Activated CD4-positive, alpha-beta T cell treated with anti-CD3 and anti-CD28 coated beads, Interleukin-2, amount 10 ng/mL, durations not matched to agents 7 days and 5 days (primary cell): ENCODE measurements at places on chromosomes 12 and 14.

DNA sequence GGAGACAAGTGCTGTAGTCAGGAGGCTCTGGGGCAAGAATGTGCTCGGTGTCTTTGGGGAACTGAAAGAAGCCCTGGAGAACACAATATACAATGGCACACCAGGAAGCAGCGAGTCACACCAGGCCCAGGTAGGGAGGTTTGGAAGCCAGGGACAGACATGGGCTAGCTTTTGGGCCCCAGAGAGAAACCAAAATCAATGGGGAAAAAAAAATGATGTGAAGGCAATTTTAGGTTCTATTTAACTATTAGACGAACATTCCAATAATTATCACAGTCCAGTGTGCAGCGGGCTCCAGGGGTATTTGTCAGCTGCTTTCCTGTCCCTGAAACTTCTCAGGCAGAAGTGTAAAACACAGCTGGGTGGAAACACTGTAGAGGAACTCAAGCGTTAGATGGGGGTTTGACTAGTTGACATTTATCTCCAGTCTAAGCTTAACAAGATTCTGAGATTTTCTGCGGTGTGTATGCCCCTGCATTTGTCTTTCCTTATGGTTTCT is 21.8 kb upstream of the EGLN3 start:
- DNase-seq, result no peak

- DNase-seq, result no peak
Measured at GRCh38 chr12:80655751-80656150, 51.7 kb upstream of the MYF6 start.

DNA sequence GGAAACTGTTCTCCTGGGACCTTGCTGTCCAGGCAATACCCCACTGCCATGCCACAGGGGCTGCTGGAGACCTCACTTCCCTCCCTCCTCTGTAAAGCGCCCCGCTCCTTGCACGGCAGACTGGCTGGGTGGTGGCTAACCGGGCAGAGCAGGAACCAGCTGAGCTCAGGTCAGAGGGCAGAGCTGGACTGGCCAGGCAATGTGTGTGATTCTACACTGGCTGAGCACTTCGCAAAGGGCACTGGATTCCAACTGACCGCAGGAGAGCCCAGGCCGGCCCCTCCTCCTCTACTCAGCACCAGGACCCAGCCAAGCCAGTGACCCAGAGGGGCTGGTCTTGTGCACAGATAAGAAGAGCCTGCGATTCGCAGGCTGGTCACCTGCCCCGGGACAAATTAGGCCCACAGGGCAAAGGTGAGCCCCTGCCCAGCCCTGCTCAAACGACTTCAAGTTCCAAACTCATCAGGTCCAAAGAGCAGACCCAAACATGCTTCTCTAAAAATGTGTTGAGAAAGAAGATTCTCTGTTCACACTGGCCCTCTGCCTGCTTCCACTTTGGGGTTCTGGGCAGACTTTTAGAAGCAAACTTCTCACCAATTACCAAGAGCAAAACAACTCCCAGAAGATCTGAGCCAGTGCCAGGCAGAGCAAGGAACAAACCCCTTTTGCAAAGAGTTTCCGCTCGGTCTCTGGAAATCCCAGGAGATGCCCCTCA is 54.9 kb upstream of the DIO3 start:
- no peak for DNase-seq

DNA sequence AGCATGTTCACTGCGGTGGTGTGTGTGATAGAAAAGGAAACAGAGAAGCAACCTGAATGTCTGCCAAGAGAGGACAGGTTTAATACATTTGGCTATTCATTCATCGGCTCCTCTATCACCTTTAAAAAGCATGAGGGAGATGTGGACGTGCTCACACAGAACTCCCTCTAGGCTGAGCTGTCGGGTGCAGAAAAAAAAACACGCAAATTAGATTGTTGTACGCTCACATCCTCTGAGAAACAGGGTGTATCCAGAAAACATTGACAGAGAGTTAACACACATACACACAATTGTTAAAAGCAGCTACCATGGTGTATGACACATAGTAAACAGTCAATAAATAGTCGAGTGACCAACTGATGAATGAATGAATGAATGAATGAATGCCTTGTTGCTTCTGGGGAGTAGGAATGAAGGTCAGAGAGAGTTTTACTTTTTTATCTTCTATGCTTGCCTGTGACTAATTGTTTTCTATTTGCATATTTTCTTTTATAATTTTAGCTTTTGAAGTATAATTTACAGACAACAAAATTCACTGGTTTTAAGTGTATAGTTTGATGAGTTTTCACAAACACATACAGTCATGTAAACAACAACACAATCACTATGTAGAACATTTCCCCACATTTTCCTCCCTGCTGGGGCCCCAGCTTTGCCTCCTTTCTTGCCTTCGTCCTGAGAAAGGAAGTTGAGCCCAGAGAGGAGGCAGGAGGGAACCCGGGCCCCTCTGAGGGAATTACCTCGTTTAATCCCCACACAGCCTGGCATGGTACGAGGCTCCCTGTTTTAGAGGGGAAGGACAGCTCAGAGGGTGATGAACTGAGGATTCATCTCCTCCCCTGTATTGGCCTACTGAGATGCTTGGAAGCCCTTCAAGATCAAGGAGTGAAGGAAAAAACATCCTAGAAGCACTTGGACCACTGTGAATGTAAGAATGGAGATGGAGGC is 19.7 kb upstream of the FAM222A start:
- DNase-seq, result no peak

DNA sequence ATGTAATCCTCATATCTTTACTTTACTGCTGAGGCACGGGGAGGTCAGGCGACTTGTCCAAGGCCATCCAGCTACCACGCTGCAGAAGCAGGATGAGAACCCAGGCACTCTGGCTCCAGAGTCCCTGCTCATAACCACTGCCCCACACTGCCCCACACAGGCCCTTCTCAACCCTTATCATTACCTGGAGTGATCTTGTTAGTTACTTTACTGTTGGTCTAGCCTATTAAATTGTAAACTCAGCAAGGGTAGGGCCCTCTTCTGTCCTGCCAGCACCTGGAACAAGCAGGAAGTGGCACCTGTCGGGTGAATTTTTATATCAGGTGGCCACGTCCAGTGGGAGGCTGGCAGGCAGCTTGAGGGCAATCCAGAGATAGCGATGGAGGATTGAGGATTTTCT is 12.2 kb downstream of the FAIM2 start:
- DNase-seq, result no peak

GRCh38 chr12:115383668-115384067 is 699.7 kb upstream of the TBX3 start:
- DNase-seq, result no peak
